ENCODE measurements at places on chromosomes 5 and 9.

- no peak for DNase-seq
Measured at GRCh38 chr9:27717991-27718390, 144.7 kb upstream of the C9orf72 start.

- DNase-seq, result no peak
Measured at GRCh38 chr9:87214991-87215390, 267.7 kb upstream of the GAS1 start.

DNA sequence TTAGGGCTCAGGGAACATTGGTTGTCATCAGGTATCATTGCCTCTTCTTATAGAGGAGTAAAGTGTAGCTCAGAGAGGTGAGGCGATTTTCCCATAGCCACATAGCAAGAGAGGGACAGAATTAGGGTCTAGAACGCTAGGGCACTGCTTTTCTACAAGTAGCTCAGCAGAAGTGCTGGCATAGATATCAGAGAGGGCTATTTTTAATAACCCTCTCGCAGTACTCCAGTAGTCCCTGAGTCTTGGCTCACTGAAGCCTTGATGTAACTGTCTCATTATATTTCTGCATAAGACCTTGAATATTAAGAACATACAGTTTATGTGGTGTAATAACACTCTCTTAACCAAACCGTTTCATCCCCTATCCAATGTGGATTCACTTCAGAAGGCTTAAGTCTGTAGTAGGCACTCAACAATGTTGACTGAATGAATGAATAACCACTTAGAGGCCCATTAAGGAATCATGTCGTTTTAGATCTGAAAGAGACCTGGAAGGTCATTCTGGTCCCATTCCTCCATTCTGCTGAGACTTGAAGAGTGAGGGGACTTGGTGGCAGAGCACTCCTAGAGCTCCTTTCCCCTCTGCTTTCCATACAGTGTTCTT is 4.7 kb upstream of the FRMPD1 start:
- DNase-seq, result peak; percentile 64

- DNase-seq, result no peak
Measured at GRCh38 chr5:32589416-32589815, 4.1 kb downstream of the SUB1 start.
